Dermis blood vessel endothelial cell (primary cell): ENCODE measurements at places on chromosomes 2 and 18. TPM values are rescaled to one million over a fixed set of nuclear protein-coding genes. Genes with fewer than 3 reads are reported as not detected.

COL4A4 gene
- total RNA-seq = 0.05 and 0.17 TPM in 2 replicates

- DNase-seq = no peak
Observed at GRCh38 chr2:43196768-43197587, 29.4 kb downstream of the ZFP36L2 start.

DNA sequence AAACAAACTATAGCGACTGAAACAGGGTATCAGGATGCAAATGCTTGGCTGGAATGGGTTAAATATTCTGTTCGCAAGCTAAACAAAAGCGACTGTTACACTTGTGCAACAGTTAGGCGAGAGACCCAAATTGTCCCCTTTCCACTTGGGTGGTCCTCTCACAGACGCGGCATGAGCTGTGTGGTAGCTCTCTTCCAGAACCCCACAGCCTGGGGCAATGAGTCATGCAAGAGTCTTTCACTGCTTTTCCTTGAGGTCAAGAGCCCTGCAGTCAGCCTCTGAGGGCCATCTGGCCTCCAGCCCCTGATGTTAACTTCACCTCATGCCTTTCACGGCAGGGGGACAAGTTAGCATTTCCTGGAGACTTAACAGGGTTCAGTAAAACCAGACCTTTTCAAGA, 25.7 kb downstream of the SULT1C4 start:
- DNase-seq = no peak

SCN2A gene
- total RNA-seq = under 0.01 TPM in 2 replicates

DNA sequence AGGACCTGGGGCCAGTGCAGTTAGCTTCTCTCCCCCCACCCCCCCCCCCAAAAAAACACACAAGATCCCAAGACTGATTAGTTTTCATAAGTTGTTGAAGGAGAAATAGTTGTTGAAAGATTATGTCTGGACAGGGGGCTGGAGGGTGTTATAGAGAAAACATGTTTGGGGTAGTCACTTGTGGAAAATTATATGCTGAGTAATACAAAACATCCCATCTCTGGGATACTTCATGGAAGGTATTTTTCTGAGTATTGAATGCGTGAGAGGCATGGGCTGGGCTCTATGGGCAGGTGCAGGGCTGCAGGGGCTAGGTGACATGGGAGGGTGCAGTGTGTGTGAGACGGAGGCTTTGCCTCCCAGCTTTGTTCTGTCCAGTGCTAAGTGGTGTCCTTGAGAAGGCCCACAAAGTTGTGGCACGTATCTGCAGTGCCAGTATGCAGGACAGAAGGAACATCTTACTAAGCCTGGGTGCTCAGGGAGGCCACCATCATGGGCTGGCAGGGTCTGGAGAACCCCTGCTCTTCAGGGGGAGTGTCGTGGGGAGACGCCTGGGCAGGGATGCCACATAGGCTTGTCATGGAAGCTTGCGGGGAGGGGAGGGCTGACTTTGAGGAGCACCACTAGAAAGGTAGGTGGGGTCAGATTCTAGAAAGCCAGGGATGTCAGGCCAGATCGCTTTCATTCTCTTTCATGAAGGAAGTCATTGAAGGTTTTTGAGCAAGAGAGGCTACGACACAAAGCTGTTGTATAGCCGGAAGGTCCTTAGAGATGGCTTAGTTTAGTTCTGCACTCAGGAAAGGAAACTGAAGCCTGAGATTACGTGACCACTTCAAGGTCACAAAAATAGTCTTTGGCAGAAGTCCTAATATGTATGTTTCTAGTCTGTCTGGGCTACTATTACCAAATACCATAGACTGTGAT, 232.0 kb downstream of the LDLRAD4 start:
- no peak for DNase-seq

GRCh38 chr2:105038383-105039061, 653 bp downstream of the MRPS9 start:
- DNase-seq = no peak

VSNL1 gene
- total RNA-seq = 0.14 TPM in 1 of 2 replicates, not detected in the other

AGXT gene
- total RNA-seq = not detected in 2 replicates

- no peak for DNase-seq
Observed at GRCh38 chr2:212619954-212620353, 81.4 kb upstream of the ERBB4 start.

DSEL gene
- 9.2 and 10.6 TPM in 2 replicates for total RNA-seq

RPS27A gene
- total RNA-seq = 694 and 1,366 TPM in 2 replicates

GRCh38 chr18:54222922-54223567, 1.4 kb downstream of the MBD2 start:
- no peak for DNase-seq

DNA sequence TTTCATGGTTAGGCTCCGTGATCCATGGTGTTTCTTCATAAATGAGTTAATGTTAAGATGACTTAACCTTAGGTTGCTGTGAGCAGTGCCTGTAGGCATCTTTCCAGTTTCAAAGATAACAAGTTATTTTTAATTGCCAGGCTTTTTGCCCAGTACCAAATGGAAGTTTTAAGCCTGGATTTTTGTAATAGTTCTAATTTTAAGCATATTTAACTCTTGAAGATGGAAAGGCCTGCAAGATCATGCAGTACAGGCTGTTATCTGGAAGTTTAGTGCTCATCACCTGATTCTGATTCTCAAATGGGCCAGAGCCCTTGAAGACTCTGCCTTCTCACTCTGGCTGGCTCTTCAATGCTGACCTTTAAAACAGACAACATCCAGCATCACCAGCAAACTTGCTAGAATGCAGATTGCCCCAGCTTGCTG, 141.3 kb downstream of the NCK2 start:
- no peak for DNase-seq

- DNase-seq = peak; percentile 4
Observed at GRCh38 chr18:8858888-8859511, 153.6 kb downstream of the MTCL1 start.

GRCh38 chr18:72820571-72820970, 47.2 kb downstream of the NETO1 start:
- DNase-seq = no peak

FABP1 gene
- total RNA-seq = not detected in 2 replicates

- DNase-seq = no peak
Observed at GRCh38 chr18:35157181-35157580, 83.7 kb upstream of the ZNF397 start.

GRCh38 chr2:66889632-66889882, 454.6 kb downstream of the MEIS1 start:
- DNase-seq = no peak
